LHCN-M2 (cell line): ENCODE measurements at places on chromosomes 2 and 18.

DNA sequence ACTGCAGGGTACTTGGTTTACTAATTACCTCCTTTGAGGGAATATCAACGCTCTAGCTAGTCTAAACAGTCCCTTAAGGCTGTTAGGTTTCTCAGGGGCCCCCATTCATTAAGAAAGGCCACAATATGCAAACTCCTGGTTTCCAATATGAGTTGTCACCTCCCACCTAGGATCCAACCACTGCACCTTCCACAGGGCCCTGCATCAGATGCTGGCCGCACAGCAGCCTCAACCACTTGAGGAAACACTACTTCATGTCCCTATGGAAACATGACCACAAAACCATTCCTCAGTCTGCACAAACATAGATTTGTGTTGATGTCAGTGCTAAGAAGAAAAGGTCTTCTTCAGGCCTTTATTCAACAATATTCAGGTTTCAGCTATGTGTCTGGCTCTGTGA is 40.9 kb downstream of the STAT4 start:
- no peak for DNase-seq

- no peak for DNase-seq
Observed at GRCh38 chr2:179096090-179096489, 46.2 kb upstream of the CCDC141 start.

GRCh38 chr2:143356736-143357446 is 227.7 kb downstream of the ARHGAP15 start:
- DNase-seq: no peak

GRCh38 chr18:51668101-51668500 is 470.6 kb upstream of the MEX3C start:
- DNase-seq: no peak

- DNase-seq: no peak
Observed at GRCh38 chr2:21289989-21290388, 166.2 kb downstream of the TDRD15 start.

DNA sequence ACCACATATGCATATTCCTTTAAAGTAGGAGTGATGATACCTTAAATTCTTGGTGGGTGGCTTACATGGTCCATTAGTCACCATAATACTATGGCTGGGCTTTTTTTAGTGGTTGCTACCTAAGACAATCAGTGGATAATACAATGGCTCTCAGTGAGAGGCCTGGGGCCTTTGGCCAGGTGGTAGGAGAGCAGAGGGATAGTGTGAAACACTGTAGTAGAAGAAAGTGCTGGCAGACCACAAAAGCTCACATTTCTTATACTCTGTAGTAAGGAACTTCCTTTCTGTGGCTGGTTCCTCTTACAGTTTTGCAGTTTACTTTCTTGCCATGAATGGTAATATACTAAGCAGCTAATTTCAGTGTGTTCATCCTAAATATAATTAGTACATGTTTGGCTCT is 583.5 kb downstream of the XIRP2 start:
- no peak for DNase-seq

DNA sequence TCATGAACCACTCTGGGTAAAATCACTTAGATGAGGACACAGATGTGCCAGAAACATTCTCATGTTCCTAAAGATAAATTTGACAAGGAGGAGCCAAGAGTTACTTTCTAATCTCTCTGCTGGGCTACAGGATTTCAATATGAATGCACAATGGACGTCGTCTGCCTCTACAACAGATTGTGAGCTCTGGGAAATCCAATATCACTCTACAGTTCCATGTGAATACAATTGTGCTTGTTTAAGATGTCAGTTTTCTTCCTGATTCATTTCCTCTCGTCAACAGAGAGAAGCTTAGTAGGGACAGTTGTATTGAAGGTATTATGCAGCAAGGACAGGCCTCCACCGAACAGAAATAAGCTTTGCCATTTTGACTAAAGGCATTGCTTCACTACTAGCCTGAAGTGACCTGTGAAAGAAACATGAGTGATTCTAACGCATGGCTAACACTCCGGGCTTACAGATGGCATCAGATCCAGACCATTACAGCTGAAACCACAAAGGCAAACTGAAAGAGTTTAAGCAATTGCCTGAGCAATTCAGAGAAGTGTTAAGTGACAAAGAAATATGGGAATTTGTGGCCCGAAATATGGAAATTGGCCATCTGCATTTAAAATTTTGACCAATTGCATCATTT is 1591.5 kb downstream of the LRP1B start:
- DNase-seq: peak; percentile 19

GRCh38 chr2:29591600-29591999 is 329.8 kb downstream of the ALK start:
- DNase-seq: no peak

DNA sequence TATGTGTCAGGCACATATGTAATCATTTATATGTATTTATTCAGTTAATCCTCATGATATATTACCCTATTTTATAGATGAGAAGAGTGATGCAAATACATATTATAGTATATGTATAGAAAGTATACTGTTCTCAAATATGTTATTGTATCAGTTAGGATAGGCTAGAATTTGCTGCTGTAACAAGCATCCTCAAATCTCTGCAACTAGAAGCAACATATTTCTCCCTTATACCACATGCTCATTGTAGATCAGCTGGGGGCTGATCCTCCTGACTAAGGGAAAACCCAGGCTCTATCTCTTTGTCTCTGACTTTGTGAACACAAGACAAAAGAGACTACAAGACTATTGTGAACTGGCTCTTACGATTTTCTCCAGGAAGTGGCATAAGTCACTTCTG is 24.8 kb upstream of the HS6ST1 start:
- DNase-seq: no peak

DNA sequence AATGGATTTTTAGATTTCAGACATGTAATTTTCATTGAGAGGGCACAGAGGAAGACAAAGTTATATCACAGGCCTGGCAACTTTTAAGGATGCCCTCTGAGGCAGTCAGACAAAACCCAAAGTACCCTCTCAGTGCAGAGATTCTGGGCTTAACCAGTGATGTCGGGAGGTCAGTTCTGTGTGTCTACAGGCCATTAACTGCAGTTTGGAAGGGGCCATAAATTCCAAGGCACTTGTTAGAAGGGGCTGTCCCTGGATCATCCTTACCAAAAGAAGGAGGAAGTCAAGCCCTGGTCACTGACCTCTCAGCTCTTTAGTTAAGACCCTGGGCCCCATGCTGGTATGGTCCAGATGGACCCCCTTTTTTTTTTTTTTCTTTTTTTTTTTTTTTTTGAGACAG is 60.7 kb downstream of the LRRFIP1 start:
- no peak for DNase-seq

DNA sequence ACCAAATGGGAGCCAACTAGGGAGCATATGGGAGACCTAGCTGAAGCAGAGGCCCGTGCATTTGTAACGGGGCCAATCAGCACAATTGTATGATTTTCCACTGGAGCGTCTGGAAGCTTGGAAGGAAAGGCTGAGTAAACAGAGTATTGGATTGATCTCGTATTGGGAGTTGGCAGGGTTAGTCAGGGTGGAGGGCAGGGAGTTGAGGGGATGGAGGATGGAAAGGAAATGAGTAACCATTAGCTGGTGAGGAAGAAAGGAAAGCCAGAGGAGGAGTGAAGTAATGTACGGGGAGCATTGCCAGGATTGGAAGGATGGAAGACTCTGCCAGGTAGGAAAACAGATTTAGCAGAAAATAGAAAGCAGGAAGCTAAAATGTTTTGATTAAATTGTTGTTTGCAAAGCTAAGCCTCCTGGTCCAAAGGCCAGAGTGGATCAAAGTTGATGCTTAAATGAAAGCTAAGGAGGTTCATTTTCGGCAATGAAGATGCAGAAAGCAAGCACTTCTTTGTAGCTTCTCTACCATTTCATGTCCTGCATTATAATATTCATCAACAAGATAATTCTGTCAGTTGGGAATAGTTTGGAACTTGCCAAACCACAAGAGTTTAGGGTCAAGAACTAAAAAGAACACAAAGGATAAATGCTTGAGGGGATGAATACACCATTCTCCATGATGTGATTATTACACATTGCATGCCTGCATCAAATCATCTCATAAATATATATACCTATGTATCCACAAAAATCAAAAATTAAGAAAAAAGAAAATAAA is 75.6 kb upstream of the TTN start:
- peak; percentile 51 for DNase-seq

GRCh38 chr18:51082571-51083267 is 52.7 kb downstream of the SMAD4 start:
- DNase-seq: no peak

DNA sequence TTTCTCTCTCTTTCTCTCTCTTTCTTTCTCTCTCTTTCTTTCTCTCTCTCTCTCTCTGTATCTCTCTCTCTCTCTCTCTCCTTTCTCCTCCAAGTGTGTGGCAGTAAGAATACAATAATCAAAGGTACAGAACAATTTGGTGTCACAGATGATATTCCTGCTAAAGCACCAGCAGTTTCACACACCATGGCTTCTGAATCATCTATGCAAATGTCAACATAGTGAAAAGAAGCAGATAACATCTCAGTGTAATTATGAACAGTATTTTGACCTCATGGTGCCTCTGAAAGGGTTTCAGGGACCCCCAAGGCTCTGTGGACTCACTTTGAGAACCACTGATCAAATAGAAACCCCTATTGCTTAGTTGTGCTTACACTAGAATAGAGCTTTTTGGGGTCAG is 38.5 kb upstream of the CSRNP3 start:
- no peak for DNase-seq

DNA sequence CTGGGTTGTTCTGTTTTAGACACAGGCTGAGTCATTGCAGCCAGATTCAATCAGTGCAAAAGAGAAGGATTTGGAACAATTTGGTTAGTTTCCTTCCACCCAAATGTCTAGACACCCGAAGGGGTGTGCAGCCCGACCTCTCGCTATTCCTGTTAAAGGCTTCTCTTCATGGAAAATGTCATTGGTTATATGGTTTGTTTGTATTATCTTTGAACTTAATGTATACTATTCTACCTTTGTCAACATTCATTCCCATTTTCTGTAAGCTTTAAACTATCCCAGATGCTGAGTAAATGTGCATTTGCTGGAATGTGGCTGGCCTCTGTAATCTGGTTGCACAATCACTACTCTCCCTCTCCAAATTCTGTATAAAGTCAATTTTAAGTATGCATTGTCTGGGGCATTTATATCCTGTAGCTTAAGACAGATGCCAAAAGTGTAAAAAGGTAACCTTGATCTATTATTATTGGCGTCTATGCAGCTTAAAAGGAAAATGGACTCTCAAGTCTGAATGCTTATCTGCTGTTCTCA is 80.4 kb upstream of the RND3 start:
- DNase-seq: no peak

DNA sequence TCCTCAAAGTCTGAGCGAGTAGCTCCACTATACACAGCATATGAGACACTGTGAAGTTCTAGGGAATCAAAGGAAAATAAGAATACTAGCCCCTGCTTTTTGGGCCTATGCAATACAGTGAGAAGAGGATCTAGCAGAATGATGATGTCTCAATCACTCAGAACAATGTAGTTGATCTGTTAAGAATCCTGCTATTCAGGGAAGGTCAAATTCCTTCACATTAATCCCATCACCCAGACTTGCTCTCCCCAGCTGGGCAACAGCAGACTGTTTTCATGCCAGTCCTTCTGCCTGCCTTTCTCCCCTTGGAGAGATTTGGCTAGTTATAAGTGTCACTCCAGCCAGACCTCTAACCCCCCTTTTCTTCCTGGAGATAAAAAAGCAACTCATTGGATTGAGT is 230.0 kb upstream of the EPHA4 start:
- no peak for DNase-seq

- no peak for DNase-seq
Observed at GRCh38 chr2:112795774-112796173, 11.5 kb upstream of the IL1A start.
